HCT116 (cell line): ENCODE measurements at places on chromosomes 4 and X. TPM values are rescaled to one million over a fixed set of nuclear protein-coding genes. Genes with fewer than 3 reads are reported as not detected.
A peak's percentile ranks its signal among the peaks of the same experiment; 100 is the strongest.

Gene GAK
- total RNA-seq, result 123 TPM

Gene GAGE13
- total RNA-seq, result not detected

Gene ZMAT1
- total RNA-seq, result 0.69 TPM

Gene APLN
- total RNA-seq, result 0.22 TPM

Gene CCDC160
- not detected for total RNA-seq

Gene WDR17
- 0.20 TPM for total RNA-seq

Gene MRFAP1L1
- total RNA-seq, result 43.0 TPM

- no peak for DNase-seq
- no peak overlapping the region for H3K27ac ChIP-seq
- peaks cover 22% of the 10 kb centered on the region for H3K4me1 ChIP-seq
- H3K4me3 ChIP-seq, result no peak overlapping the region
- no peaks in the 10 kb centered on the region for H3K36me3 ChIP-seq
Measured at GRCh38 chr4:188005561-188005960, 10.0 kb downstream of the ZFP42 start.

DNA sequence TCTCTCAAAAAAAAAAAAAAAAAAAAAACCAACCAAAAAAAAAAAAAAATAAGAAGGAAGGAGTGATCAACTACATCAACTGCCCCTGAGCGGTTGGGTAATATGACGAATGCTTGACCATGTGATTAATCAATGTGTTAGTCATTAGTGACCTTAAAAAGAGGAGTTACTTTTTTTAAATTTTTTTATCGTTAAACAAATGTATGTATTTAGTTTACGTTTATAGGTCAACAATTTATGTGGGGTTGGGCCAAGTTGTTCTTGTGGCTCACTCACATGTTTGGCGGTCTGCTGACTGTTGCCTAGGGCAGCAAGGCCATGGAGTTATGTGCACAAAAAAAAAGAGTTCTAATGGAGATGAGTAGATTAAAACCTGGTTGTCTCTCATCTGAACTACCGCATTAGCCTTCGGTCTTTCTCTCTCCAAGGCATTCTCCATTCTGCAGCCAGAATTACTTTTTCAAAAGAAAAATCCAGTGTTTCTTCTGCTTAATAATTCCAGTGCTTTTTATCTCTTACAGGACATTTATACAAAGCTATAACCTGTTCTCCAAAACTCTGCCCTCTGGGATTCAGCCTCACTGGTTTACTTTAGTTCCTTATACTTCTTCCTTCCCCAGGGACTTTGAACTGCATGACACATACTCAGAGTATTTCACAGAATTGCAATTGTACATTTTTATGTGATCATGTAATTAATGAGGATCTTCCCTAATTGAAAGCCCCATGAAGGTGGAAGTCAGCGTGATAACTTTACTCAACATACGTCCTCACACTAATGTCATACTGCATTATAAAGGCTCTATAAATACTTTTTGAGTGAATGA is 505.5 kb downstream of the ANKRD50 start:
- no peak for DNase-seq
- H3K27ac ChIP-seq, result no peak overlapping the region
- H3K36me3 ChIP-seq, result no peaks in the 10 kb centered on the region
- H3K4me1 ChIP-seq, result no peaks in the 10 kb centered on the region

- H3K36me3 ChIP-seq, result no peaks in the 10 kb centered on the region
- H3K27me3 ChIP-seq, result no peaks in the 10 kb centered on the region
- H3K4me3 ChIP-seq, result no peak overlapping the region
Measured at GRCh38 chr4:73922766-73923630, 53.8 kb downstream of the CXCL1 start.

GRCh38 chrX:9862525-9862924 is 76.3 kb downstream of the SHROOM2 start:
- no peaks in the 10 kb centered on the region for H3K36me3 ChIP-seq
- no peak for DNase-seq
- peaks cover 18% of the 10 kb centered on the region for H3K4me1 ChIP-seq
- no peak overlapping the region for H3K27ac ChIP-seq

DNA sequence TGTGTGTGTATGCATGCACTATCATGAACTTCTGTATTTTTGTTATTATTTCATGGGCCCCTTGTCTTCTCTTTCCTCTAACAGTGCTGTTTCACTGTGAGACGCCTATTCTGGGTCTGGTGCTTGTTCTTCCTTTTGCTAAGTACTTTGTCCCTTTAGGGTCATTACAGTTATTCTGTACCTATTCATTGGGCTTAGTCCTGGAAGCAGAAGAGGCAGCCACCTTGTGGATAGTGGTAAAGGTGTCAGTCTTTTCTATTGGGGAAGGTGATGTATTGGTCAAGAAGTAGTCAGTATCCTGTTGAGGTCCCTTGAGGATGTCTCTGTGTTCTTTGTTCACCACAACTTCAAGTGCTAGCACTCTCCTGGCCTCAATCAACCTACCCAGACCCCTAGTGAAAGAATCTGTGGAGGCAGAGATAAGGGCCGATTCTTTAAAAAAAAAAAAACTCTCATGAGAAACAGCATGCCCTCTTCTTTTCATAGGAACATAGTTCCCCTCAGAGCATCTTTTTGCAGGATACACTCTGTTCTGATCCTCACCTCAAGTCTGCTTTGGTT is 593.8 kb downstream of the SPRY1 start:
- H3K4me1 ChIP-seq, result no peaks in the 10 kb centered on the region
- H3K27ac ChIP-seq, result no peak overlapping the region
- H3K4me3 ChIP-seq, result no peak overlapping the region
- no peaks in the 10 kb centered on the region for H3K27me3 ChIP-seq
- DNase-seq, result no peak

GRCh38 chr4:145808021-145808650 is 128.2 kb downstream of the C4orf51 start:
- peak overlapping the region; percentile 88 for H3K27ac ChIP-seq
- no peaks in the 10 kb centered on the region for H3K27me3 ChIP-seq
- peak overlapping the region; percentile 23; the same call in 1 of the 2 replicates for H3K4me3 ChIP-seq
- peak; percentile 96 for DNase-seq

DNA sequence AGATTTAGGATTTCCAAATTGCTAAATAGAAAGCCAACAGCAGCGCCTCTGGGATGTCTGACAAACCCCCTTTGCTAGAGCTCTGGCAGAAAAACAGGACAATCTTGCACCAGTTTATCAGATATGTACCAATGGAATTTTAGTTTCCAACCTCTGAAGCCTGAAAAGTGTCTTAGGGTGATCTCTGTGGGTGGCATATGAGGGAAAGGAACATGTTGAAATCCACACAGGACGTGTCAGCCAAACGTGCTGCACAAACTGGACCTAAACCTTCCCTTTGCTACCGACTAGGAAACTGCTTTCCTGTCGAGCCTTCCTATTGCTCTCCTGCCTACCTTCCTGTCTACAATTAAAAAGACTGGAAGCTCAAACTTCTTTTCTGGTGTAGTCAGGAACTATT is 53.5 kb downstream of the REELD1 start:
- H3K4me1 ChIP-seq, result no peaks in the 10 kb centered on the region
- no peak for DNase-seq
- no peaks in the 10 kb centered on the region for H3K36me3 ChIP-seq
- H3K27me3 ChIP-seq, result no peaks in the 10 kb centered on the region

- H3K36me3 ChIP-seq, result no peaks in the 10 kb centered on the region
- DNase-seq, result no peak
- H3K27ac ChIP-seq, result no peak overlapping the region
- H3K4me1 ChIP-seq, result no peaks in the 10 kb centered on the region
- no peak overlapping the region for H3K4me3 ChIP-seq
Measured at GRCh38 chrX:65196758-65197360, 220.6 kb upstream of the ZC4H2 start.

GRCh38 chrX:56744996-56745395 is 16.0 kb downstream of the NBDY start:
- H3K36me3 ChIP-seq, result no peaks in the 10 kb centered on the region
- H3K4me1 ChIP-seq, result peaks cover 6% of the 10 kb centered on the region
- no peaks in the 10 kb centered on the region for H3K27me3 ChIP-seq
- DNase-seq, result peak; percentile 50

GRCh38 chr4:163470391-163470790 is 3.2 kb downstream of the TKTL2 start:
- DNase-seq, result no peak
- no peak overlapping the region for H3K4me3 ChIP-seq
- H3K36me3 ChIP-seq, result no peaks in the 10 kb centered on the region
- H3K27me3 ChIP-seq, result no peaks in the 10 kb centered on the region
- H3K4me1 ChIP-seq, result no peaks in the 10 kb centered on the region

- H3K27me3 ChIP-seq, result no peaks in the 10 kb centered on the region
- H3K4me3 ChIP-seq, result no peak overlapping the region
- H3K27ac ChIP-seq, result no peak overlapping the region
- no peaks in the 10 kb centered on the region for H3K36me3 ChIP-seq
- DNase-seq, result no peak
Measured at GRCh38 chr4:77197361-77197760, 40.4 kb downstream of the CCNG2 start.

- no peaks in the 10 kb centered on the region for H3K36me3 ChIP-seq
- DNase-seq, result no peak
- no peak overlapping the region for H3K4me3 ChIP-seq
- no peaks in the 10 kb centered on the region for H3K4me1 ChIP-seq
- peaks cover 68% of the 10 kb centered on the region for H3K27me3 ChIP-seq
- H3K27ac ChIP-seq, result no peak overlapping the region
Measured at GRCh38 chr4:53744446-53745160, 153.3 kb upstream of the LNX1 start.

DNA sequence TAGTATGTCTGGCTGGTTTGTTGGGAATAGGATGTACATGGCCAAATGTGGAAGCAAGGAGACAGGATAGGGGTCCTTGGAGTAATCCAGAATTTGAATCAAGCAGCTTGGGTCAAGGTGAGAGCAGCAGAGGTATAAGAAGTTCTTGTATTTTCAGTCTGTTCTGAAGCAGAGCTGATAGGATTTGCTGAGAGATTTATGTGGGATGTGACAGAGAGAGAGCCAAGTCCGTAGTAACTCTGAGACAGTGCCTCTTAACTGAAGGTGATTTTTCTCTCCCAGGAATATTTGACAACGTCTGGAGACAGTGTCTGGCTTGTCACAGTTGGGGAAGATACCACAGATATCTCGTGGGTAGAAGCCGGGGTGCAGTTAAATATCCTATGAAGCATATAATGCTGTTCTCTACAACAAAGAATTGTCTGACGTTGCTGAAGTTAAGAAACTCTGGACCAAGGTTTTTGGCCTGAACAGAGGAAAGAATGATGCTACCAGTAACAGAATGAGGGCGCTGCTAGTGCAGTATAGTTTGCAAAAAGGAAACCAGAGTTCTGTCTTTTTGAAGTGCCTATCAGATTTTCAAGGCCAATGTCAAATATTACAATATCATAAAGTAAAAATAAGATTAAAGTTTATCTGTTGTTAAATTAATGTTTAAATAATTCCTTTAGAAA is 184.0 kb downstream of the ARHGAP24 start:
- DNase-seq, result no peak
- H3K4me1 ChIP-seq, result no peaks in the 10 kb centered on the region
- no peak overlapping the region for H3K4me3 ChIP-seq
- H3K27me3 ChIP-seq, result no peaks in the 10 kb centered on the region
- H3K36me3 ChIP-seq, result no peaks in the 10 kb centered on the region

DNA sequence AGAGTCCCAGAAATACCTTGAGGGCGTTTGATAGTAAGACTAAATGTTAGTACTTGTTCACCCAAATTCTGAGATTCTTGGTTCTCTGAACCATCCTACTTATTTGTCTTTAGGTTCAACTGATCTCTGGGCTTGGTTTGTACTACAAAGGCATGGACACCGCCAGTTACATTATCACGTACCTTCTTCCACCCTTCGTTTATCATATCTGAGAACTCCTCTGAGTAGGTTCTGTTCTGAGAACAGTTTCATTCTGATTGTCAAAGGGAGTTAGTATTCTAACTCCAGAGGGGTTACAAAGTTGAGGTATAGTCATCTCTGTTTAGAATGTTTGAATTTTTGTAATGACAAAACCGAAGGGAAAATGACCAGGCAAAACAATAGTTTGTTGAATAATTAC is 19.3 kb downstream of the ZFX start:
- no peak for DNase-seq
- H3K27me3 ChIP-seq, result no peaks in the 10 kb centered on the region
- no peaks in the 10 kb centered on the region for H3K4me1 ChIP-seq
- no peak overlapping the region for H3K27ac ChIP-seq

DNA sequence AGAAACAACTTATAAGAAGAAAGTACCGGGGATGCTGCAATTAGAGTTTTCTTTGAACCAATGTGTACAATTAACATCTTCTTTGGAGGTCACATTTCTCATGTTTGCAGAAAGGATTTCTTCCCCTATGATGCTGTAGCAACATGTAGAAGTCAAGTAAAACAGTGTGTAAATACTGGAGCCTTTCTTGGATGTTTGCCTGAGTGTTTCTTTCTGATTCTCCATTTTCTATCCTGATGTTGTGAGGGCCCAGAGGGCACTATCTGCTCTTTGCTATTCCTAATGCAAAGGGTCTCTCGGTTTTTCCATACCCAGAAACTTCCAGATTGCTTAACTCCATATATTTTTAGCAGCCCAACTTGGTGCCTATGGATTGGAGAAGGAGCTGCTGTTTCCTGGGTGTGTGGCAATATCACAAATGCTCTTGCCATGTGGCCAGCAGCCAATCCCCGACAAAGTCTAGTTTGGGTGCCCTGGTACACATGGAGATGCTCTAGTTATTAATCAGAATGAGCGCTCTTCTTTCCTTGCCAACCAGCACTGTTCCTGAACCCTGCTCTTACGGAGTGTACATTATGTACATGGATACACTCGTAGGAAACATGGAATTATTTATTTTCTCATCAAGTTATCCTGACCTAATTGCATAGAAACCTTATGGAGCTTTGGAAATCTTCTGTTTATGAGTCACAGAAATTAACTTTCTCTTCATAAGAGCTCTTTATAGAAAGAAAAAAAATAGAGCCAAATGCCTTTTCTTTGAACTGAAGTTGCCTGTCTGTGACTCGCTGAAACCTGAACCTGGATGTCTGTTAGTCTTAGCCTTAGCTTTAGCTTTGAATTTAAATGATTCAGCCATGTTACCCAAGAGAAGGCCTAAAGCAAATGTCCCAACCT is 67.0 kb upstream of the GPC4 start:
- H3K36me3 ChIP-seq, result no peaks in the 10 kb centered on the region
- no peak for DNase-seq
- no peaks in the 10 kb centered on the region for H3K27me3 ChIP-seq
- H3K4me3 ChIP-seq, result no peak overlapping the region

GRCh38 chr4:184288451-184289178 is 70.9 kb upstream of the ENPP6 start:
- H3K4me1 ChIP-seq, result no peaks in the 10 kb centered on the region
- no peaks in the 10 kb centered on the region for H3K36me3 ChIP-seq
- H3K4me3 ChIP-seq, result no peak overlapping the region
- no peak for DNase-seq
- H3K27me3 ChIP-seq, result no peaks in the 10 kb centered on the region

DNA sequence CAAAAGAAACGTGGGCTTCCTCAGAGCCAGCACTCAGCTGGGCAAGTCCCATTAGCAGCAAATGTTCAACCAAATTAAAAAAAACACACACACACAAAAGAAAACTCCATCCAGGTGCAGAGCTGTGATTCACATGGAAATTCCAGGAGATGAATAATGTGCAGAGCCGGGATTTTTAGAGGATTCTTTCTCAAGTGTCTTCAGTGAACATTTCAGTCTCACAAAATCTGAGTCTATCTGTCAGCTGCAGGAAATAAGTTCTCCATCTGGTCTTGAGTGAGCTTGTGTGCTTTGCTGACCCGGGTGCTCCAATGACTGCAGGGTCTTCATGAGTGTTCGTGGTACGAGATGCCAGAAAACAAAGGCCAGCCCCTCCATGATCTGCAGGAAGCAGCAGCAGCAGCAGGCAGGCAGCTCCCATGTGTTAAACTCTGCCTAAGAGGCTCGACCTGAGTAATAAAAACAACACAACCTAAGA is 44.3 kb downstream of the RASGEF1B start:
- no peak overlapping the region for H3K4me3 ChIP-seq
- no peaks in the 10 kb centered on the region for H3K36me3 ChIP-seq
- no peak overlapping the region for H3K27ac ChIP-seq
- peaks cover 9% of the 10 kb centered on the region for H3K27me3 ChIP-seq
- H3K4me1 ChIP-seq, result no peaks in the 10 kb centered on the region
